ENCODE measurements at places on chromosomes 13 and 19.
A peak's percentile ranks its signal among the peaks of the same experiment; 100 is the strongest.

DNA sequence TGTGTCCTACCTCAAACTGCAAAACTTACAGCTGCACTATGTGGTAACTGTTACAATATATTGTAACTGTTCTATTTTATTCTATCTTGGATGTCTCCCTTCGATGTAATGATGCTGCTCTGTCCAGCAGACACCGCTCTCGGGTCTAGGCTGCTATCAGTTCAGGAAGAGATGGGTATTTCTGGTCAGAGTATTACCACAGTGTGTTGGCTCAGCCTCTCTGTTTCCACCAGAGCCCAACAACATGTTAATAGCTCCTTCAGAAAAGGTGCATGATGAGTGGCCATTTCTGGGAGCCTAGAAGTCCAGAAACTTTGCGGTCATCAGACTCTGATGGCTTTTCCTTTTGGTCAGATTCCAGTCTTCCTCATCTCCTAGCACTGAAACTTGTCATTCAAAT, 35.9 kb upstream of the IGFL1 start:
- DNase-seq: no peak

GRCh38 chr13:75749407-75749806, 113.3 kb downstream of the LMO7 start:
- peak; percentile 39 for DNase-seq

- no peak for DNase-seq
These were observed 885 bp upstream of the ZNF536 start for GRCh38 chr19:30371161-30371836.

DNA sequence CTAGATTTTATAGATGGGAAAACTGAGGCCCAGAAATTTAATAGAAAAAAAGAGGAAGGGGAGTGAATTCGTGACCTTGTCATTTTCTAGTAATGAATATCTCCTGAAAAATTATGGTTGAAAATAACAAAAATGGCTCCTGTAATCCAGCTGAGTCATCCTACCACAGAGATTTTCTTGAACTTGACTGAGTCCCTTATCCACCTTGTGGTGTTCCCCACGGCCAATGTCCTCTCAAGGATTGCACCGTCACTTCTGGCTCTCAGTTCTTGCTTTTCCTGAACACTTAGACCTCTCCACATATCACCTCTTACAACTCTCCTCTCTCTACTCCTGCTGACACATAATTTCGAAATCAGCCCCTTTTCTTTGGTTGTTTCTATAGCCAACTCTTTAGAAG, 1.2 kb upstream of the KATNAL1 start:
- peak; percentile 85 for DNase-seq

DNA sequence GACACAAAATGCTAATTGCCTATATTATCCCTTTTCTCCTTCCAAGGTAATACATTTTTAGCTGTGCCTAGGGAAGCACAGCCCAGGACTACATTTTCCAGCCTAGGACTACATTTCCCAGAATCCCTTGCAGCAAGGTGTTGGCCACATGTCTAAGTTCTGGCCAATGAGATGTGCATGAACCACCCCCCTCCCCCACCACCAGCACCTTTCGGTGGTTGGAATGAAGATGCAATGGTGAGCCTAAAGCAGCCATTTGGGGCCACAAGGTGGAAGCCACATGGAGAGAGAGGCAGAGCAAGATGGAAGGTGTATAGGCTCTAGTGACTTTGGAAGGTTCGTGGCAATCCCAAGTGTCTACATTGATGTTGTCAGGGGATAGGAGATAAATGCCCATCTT, 16.2 kb downstream of the UNC13A start:
- DNase-seq: peak; percentile 59
